ENCODE measurements at places on chromosomes 6 and 20.

DNA sequence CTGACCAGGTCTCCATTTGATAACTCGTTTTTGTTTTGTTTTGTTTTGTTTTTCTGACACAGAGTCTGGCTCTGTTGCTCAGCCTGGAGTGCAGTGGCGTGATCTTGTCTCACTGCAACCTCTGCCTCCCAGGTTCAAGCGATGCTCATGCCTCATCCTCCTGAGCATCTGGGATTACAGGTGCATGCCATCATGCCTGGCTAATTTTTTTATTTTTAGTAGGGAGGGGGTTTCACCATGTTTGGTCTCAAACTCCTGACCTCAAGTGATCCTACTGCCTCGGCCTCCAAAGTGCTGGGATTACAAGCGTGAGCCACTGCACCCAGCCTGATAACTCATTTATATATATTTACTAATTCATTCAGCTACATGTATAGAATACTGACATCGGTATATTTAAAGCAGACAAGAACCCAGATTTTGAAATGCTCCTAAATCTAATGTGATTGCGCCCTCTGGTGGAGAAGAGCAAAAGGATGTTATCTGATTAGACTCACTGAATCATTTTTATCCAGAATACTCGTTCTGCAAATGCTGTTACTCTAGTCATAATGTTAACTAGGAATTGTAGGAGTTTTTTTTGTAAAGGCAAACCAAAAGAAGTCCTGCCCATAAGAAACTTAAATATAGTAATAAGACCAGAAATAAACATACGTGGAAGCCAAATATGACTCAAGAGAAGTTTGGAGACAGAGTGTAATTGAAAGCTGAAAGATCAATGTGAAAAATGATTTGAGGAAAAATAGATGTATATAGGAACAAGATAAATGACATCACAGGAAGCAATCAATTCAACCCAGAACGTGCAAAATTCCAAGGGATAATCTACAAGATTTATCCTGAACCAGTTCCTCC is 5.3 kb upstream of the COL12A1 start:
- DNase-seq: peak; percentile 77

- peak; percentile 21 for DNase-seq
Observed at GRCh38 chr6:14975471-14975817, 270.4 kb upstream of the JARID2 start.

DNA sequence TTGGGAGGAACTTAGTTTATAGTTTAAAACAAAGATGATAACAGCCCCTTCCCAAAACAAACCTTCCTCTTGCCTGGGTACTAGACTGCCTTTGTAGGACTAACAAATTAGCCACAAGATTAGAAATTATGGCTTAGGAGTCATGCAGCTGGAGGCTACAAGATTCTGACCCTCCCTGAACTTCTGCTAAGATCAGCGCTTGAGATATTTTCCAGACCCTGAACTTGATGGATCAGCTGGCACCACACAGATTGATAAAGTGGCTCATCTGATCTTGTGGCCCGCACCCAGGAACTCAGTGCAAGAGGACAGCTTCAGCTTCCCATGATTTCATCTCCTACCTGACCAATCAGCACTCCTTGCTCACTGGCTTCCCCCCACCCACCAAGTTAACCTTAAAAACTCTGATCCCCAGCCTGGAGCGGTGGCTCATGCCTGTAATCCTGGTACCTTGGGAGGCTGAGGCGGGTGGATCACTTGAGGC is 5.9 kb upstream of the SERINC3 start:
- DNase-seq: no peak

DNA sequence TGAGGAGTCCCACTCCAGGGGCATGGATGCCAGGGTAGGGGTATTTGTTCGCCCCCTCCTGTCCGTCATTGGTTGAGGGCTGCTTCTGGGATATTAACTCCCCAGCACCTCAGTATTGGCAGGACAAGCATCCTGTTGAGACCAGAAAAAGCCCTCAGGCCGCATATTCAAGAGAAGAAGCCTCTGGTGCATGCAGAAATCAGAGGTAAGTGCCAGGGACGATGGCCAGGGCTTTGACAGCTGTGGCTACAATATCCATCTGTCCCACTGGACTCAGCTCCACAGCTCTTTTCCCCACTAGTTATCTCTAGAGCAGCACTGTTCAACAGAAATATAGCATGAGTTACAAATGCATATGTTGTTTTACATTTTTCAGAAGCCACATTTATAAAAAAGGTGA is 651.3 kb downstream of the KIF16B start:
- no peak for DNase-seq

- no peak for DNase-seq
Observed at GRCh38 chr20:58138395-58138794, 90.1 kb downstream of the ANKRD60 start.

GRCh38 chr20:55090286-55090685 is 614.9 kb downstream of the DOK5 start:
- DNase-seq: no peak

- no peak for DNase-seq
Observed at GRCh38 chr6:1363298-1363697, 26.1 kb upstream of the FOXF2 start.

GRCh38 chr6:23654745-23655144 is 471.3 kb upstream of the NRSN1 start:
- no peak for DNase-seq

- no peak for DNase-seq
Observed at GRCh38 chr6:157233686-157234085, 89.6 kb downstream of the TMEM242 start.

GRCh38 chr6:113120224-113120581 is 736.9 kb upstream of the MARCKS start:
- peak; percentile 93 for DNase-seq

GRCh38 chr6:7922596-7922995 is 12.0 kb upstream of the TXNDC5 start:
- no peak for DNase-seq

- no peak for DNase-seq
Observed at GRCh38 chr6:11168091-11168635, 56.6 kb upstream of the ERVFRD-1 start.

- peak; percentile 31 for DNase-seq
Observed at GRCh38 chr20:44748005-44748370, 2.3 kb downstream of the KCNK15 start.
